ENCODE measurements at places on chromosomes 16 and 17.
A peak's percentile ranks its signal among the peaks of the same experiment; 100 is the strongest.

DNA sequence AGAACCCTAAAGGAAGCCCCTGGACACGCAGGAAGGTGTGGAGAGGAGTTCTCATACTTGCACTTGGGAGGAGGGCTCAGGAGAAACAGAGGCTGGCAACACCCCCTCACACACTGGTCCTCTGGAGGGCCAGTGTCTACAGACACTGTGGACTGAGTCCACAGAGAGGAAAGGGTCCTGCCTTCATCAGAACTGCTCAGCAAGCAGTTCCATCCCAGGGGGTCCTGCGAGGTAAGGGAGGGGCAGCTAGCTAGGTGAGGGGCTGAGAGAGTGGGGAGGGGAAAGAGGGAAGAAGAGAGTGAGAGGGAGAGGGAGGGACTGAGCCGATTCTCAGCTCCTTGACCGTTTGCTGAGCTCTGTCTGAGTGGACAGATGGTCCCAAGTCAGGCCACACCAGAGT is 17.7 kb upstream of the MEOX1 start:
- DNase-seq, result no peak

GRCh38 chr17:72145962-72146361 is 25.1 kb downstream of the SOX9 start:
- no peak for DNase-seq

- no peak for DNase-seq
Observed at GRCh38 chr16:49194537-49195236, 87.0 kb downstream of the CBLN1 start.

DNA sequence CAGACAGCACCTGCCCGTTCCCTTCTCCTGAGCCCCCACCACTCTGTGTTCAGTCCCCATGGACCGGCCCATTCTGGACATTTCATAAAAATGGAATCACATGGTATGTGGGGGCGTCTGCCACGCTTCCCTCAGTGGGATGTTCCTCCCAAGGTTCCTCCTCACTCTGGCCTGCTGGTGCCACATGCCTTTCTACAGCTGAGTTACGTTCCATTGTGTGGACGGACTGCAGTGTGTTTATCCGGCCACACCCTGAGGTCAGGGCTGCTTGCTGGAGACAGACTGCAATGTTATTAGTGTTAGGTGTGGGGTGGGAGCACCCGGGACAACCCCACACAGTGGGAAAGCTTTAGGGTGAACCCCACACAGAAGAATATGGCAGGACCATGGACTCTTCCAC is 5.9 kb upstream of the AATK start:
- no peak for DNase-seq

GRCh38 chr16:47388705-47389104 is 72.2 kb downstream of the ITFG1 start:
- no peak for DNase-seq

DNA sequence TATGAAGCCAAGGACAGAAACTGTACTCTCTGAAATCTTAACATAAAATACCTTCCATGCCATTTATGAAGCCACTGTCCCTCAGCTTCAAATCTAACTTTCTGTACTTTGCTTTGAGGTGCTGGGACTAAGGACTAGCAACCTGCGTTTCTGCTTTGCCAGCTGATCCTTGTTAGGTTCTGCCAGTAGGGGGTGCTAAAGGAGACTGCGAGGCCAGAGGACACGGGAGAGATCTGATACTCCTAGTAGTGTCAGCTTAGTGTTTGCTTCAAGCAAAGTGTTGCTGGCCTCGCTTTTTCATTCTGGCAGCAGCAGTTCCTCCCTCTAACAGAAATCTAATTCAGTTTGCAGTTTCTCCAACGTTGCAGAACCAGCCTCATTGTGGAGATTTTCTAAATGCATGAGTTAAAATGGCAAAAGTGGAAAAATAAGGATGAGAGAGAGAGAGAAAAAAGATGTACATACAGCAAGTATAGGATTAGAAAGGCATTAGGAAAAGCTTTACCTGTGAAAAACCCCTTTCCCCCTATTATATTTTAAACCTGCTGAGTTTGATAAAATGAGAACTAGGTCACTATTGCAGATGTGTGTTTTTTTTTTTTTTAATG is 297.5 kb downstream of the CA10 start:
- DNase-seq, result no peak

- no peak for DNase-seq
Observed at GRCh38 chr16:85096921-85097320, 15.4 kb downstream of the CIBAR2 start.

- DNase-seq, result no peak
Observed at GRCh38 chr16:28186752-28187151, 25.0 kb downstream of the XPO6 start.

GRCh38 chr16:85716680-85717038 is 27.9 kb upstream of the GINS2 start:
- no peak for DNase-seq

DNA sequence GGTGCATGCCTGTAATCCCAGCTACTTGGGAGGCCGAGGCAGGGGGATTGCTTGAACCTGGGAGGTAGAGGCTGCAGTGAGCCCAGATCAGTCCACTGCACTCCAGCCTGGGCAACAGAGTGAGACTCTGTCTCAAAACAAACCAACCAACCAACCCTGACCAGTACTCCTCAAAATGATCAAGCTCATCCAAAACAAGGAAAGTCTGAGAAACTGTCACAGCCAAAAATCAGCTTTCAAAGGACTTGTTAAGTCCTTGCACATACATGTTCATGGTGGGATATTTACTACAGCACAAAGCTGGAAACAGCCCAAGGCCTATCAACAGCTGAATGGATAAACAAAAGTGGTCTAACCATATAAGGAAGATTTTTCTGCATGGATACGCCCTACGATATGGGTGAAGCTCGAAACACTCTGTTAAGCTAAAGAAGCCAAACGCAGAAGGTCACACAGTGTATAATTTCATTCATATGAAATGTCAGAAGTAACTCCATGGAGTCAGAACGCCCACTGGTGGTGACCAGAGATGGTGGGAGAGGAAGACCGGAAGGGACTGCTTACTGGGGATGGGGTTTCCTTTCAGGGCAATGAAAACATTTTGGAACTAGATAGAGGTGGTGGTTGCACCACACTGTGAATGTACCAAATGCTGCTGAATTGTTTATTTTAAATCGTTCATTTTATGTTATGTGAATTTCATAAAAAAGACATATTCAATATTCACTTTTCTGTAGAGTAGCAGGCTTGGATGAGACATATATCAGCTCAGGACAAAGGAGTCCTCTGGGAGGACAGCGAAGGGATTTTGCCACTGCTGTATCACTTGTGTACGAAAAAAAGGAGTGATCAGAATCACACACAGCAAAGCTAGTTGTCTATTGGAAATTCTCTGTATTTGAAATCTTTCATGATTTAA is 17.7 kb downstream of the CCL17 start:
- no peak for DNase-seq

- DNase-seq, result peak; percentile 62
Observed at GRCh38 chr17:7479213-7480088, at the start of gene ZBTB4. ZBTB4 (minus strand) TSS chr17:7479631; CDS start chr17:7466801, 12,830 bp downstream.

DNA sequence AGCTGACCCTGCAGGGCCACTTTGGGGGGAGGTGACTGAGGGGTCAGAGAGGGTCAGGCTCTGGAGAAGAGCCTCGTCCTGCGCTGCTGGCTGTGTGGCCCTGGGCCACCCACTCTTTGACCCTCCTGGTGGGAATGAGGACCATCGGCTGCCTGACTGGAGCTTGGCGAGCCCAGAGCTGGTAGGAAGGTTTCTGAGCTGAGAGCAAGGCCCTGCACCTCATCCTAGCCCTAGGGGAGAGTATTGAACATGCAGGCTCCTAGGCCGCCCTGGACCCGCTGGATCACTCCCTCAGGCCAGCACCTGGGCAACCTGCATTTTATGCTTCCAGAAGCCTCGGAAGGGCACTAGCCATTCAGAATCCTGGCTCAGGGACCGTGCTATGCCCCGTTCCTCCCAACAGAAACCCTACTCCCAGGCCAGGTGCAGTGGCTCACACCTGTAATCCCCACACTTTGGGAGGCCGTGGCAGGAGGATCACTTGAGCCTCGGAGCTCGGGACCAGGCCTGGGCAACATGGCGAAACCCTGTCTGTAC is 14.5 kb downstream of the MAP2K3 start:
- no peak for DNase-seq

DNA sequence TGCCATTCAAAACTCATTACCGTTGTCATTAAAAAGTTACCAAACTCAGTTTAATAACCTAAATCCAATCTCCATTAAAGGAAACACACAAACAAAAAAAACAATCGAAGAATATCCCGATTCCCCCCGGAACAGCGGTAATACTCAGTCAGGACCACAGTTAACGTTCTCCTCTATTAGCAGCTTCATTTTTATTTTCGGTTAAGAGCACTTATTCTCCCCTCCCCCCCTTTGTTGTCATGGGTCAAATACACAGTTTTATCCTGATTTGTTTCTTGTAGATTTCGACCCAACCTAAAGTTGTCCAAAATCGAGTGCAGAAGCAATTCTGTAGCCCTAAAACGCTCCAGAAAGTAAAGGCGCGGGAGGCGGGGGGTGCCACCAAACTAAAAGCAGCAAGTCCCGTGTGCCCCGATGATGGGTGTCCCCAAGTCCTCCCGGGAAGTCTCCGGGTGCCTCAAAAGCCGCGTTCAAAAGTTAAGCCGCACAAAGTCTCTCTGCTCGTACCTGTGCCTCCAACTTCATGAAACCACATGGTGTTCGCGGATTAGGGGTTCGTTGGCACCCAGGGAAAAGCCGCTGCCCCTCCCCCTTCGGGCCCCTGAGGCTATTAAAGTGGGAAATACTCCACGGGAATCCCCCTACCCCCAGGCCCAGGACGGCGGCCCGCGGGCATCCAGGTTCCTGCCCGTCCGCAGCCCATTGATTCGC is 996 bp downstream of the SUMO2 start:
- DNase-seq, result peak; percentile 26

All from activated T-cell treated with anti-CD3 and anti-CD28 coated beads for 1 hour (primary cell).